Activated CD4-positive, alpha-beta T cell treated with anti-CD3 and anti-CD28 coated beads, Interleukin-2, amount 50 U/mL, for 48 hours (primary cell): ENCODE measurements at places on chromosomes 1 and 21.

DNA sequence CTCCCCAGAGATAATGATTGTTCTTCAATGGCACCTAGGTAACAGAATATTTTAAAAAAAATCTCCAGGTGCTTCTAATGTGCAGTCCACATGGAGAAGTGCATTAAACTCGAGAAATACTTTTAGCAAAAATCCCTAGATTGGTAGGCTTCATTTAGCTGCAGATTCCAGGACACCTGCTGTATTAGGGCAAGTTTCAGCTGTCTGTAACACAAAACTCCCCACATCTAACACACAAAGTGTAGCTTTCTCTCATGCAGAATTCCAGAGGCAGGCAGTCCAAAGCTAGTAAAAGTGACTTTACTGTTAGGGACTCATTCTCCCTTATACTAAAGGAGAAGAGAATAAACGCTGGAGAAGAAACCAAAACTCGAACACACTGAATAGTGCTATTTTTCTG, 1414.3 kb upstream of the B3GALT2 start:
- DNase-seq = no peak

DNA sequence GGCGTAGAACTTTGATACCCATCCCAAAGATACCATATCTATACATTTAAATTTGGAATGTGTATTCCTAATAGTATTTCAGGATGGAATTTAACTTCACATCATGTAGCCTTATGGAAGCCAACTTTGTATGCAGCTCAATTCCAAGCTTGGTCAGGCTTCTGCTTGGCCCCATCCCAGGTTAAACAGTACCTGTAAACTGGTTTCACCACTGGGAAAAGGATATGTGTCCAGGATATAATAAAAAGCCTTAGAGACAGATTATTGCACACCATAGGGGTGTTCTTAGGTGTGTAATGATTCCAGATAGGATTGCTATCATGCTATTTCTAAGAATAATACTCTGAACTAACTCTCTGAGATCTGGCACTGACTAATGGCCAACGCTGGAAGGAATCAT, 28.1 kb downstream of the ADAM30 start:
- no peak for DNase-seq

DNA sequence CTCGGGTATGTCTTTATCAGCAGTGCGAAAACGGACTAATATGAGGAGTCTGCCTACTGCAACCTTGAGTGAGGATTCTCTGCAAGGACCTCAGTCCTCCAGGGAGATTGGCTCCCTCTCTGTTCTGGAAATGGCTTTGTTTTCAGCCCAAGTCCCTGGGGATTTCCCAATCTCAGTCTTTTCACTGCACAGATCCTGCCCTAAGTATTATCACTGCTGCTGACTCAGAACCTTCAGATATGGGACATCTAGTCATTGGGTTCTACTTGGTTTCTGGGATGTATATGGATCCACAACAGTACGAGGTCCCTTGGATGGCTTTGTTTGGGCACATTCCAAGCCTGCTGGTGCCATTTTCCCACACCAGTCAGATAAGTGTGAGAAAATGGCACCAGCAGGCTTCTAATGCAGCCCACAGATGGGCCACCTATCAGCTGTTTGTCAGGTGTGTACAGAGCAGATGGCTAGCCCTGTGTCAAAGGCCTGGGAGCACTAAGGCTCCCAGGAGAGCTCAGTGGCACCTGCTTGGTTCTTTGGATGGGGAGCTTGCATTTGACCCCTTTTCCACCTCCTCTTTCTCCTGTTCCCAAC, 27.4 kb downstream of the ELF3 start:
- no peak for DNase-seq

- DNase-seq = peak; percentile 9
These were observed 63.2 kb upstream of the TMEM51 start for GRCh38 chr1:15090373-15090772.

GRCh38 chr1:69403756-69404320, 163.9 kb upstream of the LRRC7 start:
- no peak for DNase-seq

DNA sequence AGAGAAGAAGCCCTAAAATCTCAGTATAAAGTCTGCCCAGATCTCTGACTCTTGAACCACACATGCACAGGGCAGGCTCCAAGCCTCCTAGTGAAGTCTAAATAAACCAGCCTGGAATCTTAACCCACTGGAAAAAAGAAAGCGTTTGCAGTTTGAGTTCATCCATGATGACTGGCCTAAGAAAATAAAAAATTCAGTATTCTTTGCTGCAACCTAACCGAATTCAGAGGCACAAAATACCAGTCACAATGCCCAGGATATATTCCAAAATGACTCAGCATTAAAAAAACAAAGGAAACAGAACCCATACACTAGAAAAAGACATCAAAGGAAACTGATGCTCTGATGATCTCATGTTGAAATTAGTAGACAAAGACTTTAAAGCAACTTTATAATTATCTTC, 269.2 kb downstream of the SDCCAG8 start:
- no peak for DNase-seq

DNA sequence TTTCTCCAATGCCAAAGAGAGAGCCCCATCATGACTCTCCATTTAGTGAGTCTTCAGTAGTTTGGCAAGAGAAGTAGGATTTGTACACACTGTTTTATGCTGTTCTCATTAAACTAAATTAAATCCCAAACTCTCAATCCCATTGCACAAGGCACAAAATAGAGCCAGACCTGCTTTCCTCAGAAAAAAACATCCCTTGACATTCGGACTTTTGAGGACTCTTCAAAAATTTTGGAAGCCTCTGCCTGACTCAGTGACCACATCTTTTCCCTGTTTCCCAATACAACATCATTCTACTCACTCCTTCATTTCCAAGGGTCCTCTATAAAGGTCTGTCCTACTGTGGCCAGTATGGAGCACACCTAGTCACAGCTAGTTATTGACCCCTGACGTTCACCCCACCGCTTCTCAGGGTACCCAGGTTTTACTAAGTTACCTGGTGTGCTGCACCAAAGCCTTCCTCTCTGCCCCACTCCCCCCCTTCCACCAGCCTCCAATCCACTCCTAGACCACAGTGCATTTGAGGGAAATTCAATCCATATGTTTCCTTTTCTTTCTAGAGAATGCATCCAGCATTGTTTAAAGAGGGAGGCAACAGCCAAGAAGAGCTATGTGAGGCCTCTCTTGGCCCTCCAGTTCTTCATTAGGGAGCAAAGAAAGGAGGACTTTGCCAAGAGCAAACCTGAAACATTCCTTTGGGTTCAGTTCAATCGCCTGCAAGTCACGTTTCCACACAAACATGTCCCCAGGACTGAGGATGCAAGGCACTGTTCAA, 428.7 kb downstream of the PLPP3 start:
- no peak for DNase-seq

- peak; percentile 63 for DNase-seq
These were observed 32.1 kb downstream of the EYA3 start for GRCh38 chr1:28056129-28056925.

- no peak for DNase-seq
These were observed 13.1 kb upstream of the LPGAT1 start for GRCh38 chr1:211843507-211844298.

GRCh38 chr21:15122241-15122640, 57.4 kb upstream of the NRIP1 start:
- no peak for DNase-seq
